ENCODE measurements at places on chromosomes 1 and 21.

- peak; percentile 58 for DNase-seq
These were observed 14.3 kb downstream of the SLC2A1 start for GRCh38 chr1:42944246-42944928.

DNA sequence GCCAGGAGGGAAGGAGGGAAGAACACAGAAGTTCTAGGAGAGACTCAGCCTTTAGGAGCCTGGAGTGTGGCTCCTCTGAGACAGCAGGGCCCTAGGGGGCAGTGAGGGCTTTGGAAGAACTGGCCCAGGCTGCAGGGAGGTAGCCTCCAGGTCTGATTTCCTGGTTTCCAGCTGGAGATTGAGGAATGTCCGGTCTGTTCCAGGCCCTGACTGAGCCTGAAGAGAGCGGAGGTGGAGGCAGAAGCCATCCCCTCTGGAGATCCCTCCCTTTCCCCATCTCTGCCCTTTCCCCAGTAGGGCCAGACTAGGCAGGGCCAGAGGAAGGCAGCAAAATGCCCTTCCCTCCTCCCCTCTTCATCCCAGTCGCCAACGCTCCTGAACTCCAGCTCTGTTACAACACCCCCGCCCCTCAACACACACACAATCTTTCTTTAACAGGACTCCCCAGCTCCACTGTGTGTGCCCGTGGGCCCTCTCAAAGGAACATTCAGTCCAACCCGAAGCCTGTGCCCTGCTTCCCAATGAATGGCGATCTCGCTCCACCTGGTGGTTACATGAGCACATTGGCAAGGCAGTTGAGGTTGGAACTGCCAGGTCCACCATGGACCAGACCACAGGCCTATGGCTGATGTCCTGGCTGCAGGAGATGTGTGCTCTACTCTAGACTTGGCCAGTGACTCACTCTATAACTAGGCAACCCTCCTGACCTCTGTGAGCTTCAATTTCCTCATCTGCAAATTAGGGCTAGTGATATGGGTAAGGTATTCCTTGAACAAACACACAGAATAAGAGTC, 32.0 kb downstream of the MAP7D1 start:
- DNase-seq, result peak; percentile 94

GRCh38 chr1:78918157-78918556, 88.4 kb downstream of the ADGRL4 start:
- peak; percentile 22 for DNase-seq

GRCh38 chr1:91777196-91777595, 108.8 kb downstream of the TGFBR3 start:
- DNase-seq, result no peak

GRCh38 chr1:162230517-162230916, 146.1 kb downstream of the SPATA46 start:
- no peak for DNase-seq

- DNase-seq, result no peak
These were observed 24.4 kb downstream of the LRRC71 start for GRCh38 chr1:156944848-156945247.

DNA sequence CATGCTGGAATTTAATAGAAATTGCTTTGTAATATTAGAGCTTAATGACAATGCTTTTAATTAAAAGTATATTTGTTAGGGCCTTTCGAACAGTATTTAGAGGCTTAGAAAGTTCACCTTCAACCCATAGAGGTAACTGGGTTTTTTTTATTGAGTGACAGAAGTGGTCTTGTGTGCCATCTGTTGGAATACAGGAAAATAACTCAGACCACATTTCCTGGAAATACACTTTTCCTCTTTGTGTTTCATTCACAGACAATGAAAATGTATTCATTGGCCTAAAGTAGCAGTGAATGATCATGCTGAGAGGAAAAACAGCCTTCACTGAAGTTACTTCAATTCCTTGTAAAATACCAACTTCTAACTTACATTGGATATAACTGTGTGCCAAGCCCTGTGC, 83.6 kb upstream of the L1TD1 start:
- no peak for DNase-seq

- no peak for DNase-seq
These were observed 50.7 kb upstream of the EDARADD start for GRCh38 chr1:236343246-236343870.

GRCh38 chr1:223308136-223308535, 55.8 kb downstream of the SUSD4 start:
- no peak for DNase-seq

GRCh38 chr1:176745945-176746344, 283.0 kb downstream of the PAPPA2 start:
- peak; percentile 18 for DNase-seq

GRCh38 chr1:8689431-8690252, 127.8 kb downstream of the RERE start:
- no peak for DNase-seq

DNA sequence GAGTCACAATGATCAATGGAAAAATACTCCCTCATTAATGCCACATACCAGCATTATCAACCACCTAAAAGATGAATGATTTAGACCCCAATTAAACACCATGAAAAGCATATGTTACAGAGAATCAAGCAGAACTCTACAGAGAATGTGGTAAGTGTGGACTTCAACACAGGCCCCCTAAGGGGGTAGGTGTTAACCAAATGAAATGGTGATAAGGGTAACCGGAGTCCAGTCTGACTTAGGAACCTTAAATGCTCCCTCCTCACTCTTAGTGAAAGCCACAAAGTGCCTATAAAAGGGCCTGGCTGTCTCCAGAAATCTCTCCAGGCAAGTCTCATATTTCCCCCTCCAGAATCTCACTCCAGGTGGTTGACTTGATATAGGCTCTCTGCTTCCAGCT, 149.2 kb upstream of the FOXD3 start:
- no peak for DNase-seq

DNA sequence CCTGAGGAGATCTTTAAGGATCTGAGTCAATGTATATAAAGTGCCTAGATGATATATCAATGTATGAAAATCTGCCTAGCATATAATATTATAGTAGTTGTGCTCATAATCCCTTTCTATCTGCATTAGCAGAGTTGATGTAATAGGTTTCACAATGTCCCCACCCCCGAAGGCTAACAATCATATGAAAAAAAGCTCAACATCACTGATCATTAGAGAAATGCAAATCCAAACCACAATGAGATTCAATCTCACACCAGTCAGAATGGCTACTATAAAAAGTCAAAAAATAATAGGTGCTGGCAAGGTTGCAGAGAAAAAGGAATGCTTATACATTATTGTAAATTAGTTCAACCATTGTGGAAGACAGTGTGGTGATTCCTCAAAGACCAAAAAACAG, 147.8 kb upstream of the DPT start:
- no peak for DNase-seq

Measured in EH (cell line).